Activated effector memory CD4-positive, alpha-beta T cell treated with anti-CD3 and anti-CD28 coated beads, Interleukin-2, amount 50 U/mL, for 16 hours (primary cell): ENCODE measurements at places on chromosomes 11 and 22.

DNA sequence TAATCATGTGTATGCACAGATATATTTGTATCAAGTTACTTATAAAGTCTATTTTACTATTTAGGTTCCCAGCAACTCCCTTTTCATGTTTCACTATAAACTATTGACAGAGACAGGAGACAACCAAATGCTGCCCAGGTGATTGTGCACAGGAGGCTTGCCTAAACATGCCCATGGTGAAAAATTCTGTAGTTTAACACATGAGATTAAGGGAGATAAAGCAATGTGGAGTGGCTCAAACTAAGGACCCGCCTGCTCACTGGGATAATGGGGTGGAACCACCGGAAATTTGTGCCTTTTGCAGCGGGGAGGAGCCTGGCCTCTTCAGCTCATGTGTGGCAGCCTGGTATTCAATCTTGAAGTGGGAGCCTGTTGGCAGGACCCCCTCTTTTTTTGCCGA is 459.5 kb upstream of the CNTN5 start:
- no peak for DNase-seq

DNA sequence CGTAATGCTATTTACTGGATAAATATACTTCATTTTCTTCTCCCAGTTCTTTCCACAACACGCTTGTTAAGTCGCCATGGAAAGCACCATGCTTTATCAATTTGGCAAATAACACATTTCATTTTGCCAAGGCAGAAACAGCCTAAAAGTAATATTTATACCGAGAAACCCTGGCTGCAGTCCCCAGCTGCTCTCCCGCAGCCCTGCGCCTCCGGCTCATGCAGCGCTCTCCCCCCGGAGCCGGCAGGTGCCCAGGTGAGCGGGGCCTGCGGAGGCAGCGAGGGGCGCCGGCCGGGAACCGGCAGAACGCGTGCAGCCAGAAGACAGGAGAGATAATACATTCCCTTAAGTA is 681 bp upstream of the ARHGEF12 start:
- no peak for DNase-seq

- DNase-seq = no peak
Observed at GRCh38 chr11:111776398-111777093, 10.4 kb upstream of the PPP2R1B start.

- DNase-seq = no peak
Observed at GRCh38 chr11:117473481-117474091, 145.9 kb downstream of the CEP164 start.

GRCh38 chr11:103483996-103484395 is 374.8 kb downstream of the DYNC2H1 start:
- DNase-seq = no peak

DNA sequence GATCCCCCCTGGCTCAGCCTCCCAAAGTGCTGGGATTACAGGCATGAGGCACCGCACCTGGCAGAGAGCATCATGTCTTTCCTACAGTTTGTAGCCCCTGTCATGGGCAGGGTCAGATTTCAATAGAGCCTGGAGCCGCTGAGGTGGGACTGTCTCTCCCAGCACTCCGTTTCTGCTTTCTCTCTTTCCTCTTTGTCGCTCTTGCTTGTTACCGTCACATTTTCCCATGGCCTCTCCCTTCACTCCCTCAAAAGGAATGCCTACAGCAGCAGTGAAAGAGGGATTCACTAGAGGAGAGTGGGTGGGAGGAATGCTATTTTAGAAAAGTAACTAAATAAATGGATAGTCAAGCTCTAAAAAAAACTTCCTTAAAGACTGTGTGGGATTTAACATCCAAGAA is 136.7 kb upstream of the TTC12 start:
- DNase-seq = no peak

GRCh38 chr11:29161191-29161590 is 855.6 kb downstream of the KCNA4 start:
- no peak for DNase-seq

DNA sequence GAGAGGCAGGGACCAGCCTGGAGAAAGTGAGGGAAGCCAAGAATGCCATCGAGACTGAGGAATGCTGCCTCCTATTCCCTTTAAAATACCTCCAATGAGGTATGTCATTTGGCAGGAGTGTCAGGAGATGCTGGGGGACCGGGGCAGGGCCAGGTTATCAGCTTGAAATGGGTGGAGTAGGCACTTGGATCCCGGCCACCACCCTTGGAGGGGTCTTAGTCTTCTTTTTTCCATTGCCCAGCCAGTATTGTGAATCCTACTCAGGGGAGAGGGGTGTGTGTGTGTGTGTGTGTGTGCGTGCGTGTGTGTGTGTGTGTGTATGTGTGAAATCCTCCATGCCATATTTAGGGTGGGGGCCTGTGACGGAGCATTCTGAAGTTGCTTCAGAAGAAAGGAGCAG is 116.2 kb downstream of the ZBTB16 start:
- no peak for DNase-seq

DNA sequence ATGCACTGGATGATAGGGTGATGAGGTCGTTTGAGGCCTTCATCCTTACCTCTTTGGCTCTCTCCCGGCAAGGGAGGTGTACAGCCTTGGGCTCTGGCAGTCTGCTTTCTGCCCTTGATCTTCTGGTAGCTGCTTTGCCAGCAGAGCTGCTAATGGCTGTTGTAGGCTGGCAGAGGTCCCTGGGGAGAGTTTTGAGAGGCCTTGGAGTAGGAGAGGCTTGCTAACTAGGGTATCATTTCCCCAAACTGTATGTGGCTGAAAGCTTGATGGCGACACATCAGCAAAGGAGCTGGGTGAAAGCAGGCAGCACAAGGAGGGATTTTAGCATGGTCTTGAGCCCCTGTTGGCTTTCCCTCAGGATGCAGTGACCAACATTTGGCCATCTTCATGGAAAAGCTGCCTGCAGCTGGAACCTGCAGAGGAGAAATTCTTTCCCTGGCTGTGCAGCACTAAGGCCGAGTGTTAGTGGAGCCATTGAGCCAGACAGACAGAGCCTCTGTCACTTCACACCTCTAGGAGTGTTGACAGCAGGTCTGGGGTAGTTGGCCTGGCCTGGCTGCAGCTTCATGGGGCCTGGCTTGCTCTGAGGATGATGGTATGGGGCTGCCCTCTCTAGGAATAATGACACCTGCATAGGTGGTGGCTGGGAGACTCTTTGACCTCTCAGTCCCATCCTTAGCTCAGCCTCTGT is 3.5 kb upstream of the AMPD3 start:
- DNase-seq = no peak
